ENCODE measurements at places on chromosomes 13 and 19.
A peak's percentile ranks its signal among the peaks of the same experiment; 100 is the strongest.

DNA sequence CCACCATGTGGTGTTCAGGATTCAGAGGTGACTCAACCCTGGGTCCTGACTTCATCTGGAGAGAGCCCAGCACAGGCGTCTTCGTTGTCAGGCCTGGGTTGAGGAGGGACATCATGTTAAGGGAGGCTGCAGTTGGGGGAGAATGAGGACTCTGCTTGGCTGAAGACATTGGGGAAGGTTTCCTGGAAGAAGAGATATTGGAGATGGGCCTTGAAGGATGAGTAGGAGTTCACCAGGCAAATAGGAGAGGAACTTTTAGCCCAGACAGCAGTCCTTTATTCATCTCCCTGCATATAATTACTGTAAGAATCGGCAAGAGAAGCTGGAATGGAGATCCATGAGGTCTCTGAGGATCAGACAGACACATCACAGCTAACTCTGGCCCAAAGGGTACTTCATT, 38.9 kb downstream of the VAV1 start:
- H3K27me3 ChIP-seq, result no peaks in the 10 kb centered on the region
- H3K27ac ChIP-seq, result no peak overlapping the region
- H3K36me3 ChIP-seq, result no peaks in the 10 kb centered on the region
- no peaks in the 10 kb centered on the region for H3K4me1 ChIP-seq
- no peak overlapping the region for H3K4me3 ChIP-seq
- DNase-seq, result no peak

GRCh38 chr19:32415246-32415645, 9.7 kb downstream of the DPY19L3 start:
- H3K4me1 ChIP-seq, result no peaks in the 10 kb centered on the region

DNA sequence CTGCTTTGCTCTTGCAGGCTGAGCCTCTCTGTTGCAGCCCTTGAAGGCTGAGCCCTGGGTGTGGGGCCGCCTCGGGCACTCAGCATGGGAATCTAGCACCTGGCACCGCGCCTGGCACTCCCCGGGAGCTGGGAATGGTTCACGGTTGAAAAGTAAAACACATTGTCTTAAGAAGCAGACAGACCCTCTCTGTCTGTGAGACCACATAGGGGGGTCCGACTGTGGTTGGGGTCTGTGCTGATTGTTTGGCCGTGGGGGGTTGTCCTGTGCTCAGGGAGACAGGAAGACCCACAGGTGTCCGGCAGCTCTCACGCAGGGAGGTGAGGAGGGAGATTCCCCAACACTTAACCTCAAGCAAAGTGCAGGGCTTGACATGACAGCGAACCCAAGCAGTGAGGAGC, 64.8 kb downstream of the SOX1 start:
- no peak overlapping the region for H3K27ac ChIP-seq
- DNase-seq, result no peak
- H3K27me3 ChIP-seq, result no peaks in the 10 kb centered on the region
- H3K4me3 ChIP-seq, result no peak overlapping the region
- H3K4me1 ChIP-seq, result no peaks in the 10 kb centered on the region

DNA sequence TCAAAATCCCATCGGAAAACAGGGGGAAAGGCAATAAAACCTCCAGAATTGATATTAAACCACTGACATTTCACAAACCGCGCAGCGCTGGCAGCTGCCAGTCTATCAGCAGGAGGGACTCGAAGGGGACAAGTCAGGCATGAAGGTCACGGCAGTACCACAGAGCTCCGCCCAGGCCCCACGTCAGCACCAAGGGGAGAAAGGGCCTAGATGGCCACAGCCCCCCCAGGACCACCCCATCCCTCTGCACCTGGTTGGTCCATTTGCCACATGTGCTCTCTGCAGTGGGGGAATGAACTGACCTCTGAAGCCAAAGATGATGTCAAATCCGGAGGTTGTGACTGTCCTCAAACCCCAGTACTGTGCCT, 9.5 kb upstream of the VSTM2B start:
- H3K4me1 ChIP-seq, result no peaks in the 10 kb centered on the region
- DNase-seq, result no peak
- no peak overlapping the region for H3K4me3 ChIP-seq

GRCh38 chr13:27170221-27170515, 1.4 kb downstream of the USP12 start:
- H3K27ac ChIP-seq, result peak overlapping the region; percentile 94
- H3K4me3 ChIP-seq, result peak overlapping the region; percentile 98
- peaks cover 41% of the 10 kb centered on the region for H3K4me1 ChIP-seq
- DNase-seq, result no peak
- H3K27me3 ChIP-seq, result no peaks in the 10 kb centered on the region

DNA sequence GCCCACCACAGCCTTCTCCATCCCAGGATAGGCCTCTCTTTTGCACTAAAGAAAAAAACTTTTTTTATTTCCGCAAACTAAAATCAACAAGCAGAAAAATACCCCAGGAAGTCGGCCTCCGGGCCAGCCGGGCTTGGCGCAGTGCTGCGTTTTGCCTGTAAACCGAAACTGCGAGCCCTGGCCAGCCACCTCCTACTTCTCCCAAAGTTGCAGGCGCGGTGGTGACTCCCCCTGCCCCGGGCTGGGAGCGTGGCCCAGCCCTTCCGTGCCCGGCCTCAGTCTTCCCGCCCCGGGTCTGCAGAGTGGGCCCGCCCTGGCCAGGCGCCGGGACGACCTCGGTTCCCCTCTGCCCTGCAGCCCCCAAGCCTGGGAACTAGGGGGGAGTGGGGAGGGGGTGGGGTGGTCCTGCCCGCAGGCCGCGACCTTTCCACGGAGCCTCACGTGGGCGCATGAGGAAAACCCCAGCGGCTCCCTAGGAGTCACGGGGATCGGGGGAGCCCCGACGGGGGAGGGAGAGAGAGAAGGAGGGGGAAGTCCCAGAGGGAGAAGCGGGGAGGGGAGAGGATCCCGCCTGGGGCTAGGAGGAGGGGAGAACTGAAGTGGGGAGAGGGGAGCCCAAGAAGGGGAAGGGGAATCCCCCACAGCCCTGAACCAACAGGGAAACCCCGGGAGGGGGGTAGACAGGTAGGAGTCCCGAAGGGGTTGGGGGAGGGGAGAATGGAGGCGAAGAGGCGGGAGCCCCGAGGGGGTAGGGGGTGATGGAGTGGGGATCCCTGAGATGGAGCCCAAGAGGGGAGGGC, 3.0 kb downstream of the GADD45B start:
- peak overlapping the region; percentile 85 for H3K27ac ChIP-seq
- no peaks in the 10 kb centered on the region for H3K36me3 ChIP-seq
- H3K4me1 ChIP-seq, result peaks cover 41% of the 10 kb centered on the region
- no peaks in the 10 kb centered on the region for H3K27me3 ChIP-seq

GRCh38 chr13:52652980-52653303, 306 bp downstream of the SUGT1 start:
- H3K27me3 ChIP-seq, result no peaks in the 10 kb centered on the region
- peak overlapping the region; percentile 75 for H3K4me3 ChIP-seq
- peaks cover 51% of the 10 kb centered on the region for H3K4me1 ChIP-seq
- peak overlapping the region; percentile 90 for H3K27ac ChIP-seq
- DNase-seq, result no peak
- no peaks in the 10 kb centered on the region for H3K36me3 ChIP-seq

DNA sequence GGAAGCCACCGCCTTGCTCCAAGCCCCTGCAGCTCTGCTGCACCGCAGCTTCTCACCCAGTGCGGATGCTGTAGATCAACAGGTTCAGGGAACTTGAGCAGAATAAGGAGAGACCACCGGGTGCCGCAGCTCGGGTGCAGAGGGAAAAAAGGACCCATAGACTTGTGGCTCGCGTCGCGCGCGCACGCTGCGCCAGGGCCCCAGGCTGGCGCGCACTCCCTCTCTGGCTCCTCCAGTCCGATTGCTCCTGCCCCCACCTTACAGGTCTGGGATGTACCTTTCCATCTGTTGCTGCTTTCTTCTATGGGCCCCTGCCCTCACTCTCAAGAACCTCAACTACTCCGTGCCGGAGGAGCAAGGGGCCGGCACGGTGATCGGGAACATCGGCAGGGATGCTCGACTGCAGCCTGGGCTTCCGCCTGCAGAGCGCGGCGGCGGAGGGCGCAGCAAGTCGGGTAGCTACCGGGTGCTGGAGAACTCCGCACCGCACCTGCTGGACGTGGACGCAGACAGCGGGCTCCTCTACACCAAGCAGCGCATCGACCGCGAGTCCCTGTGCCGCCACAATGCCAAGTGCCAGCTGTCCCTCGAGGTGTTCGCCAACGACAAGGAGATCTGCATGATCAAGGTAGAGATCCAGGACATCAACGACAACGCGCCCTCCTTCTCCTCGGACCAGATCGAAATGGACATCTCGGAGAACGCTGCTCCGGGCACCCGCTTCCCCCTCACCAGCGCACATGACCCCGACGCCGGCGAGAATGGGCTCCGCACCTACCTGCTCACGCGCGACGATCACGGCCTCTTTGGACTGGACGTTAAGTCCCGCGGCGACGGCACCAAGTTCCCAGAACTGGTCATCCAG, 964 bp downstream of the PCDH17 start:
- no peak for DNase-seq
- peaks cover 10% of the 10 kb centered on the region for H3K27me3 ChIP-seq
- peak overlapping the region; percentile 11 for H3K27ac ChIP-seq
- peaks cover 39% of the 10 kb centered on the region for H3K4me1 ChIP-seq

- no peaks in the 10 kb centered on the region for H3K4me1 ChIP-seq
- no peaks in the 10 kb centered on the region for H3K27me3 ChIP-seq
- no peaks in the 10 kb centered on the region for H3K36me3 ChIP-seq
These were observed 42.8 kb upstream of the SLC46A3 start for GRCh38 chr13:28761586-28761985.

- no peak overlapping the region for H3K27ac ChIP-seq
- H3K27me3 ChIP-seq, result no peaks in the 10 kb centered on the region
- DNase-seq, result no peak
- H3K36me3 ChIP-seq, result no peaks in the 10 kb centered on the region
These were observed 578.7 kb downstream of the DIAPH3 start for GRCh38 chr13:59584761-59585670.

DNA sequence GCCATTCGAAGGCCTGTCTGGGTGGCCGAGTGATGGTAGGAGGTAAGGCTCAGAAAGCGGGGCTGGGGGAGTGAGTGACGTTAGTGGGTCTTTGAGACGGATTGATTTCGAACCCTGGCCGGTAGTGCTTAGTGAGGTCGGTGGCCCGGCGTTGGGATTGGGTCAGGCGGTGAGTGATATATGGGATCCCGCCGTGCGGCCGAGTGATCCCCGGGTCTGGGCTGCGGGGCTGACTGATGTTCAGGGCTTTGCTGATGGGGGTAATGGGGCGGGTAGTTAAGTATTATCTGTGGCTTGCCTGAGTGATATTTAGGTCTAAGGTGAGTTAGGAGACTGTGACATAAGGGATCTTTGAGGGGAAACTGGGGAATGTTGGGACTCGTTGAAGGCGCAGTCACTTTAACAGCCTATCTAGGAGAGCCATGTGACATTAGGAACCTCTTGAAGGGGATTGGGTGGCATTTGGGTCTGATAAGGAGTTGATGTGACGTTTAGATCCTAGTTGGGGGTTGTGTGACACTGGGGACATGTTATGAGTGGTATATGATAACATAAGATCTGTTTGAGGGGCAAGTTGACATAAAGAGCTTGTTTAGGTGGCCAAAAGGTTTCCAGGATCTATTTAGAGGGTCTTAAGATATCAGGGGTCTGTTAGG, 543 bp downstream of the PSMC4 start:
- H3K36me3 ChIP-seq, result peaks cover 35% of the 10 kb centered on the region
- H3K27ac ChIP-seq, result peak overlapping the region; percentile 68
- peak overlapping the region; percentile 82 for H3K4me3 ChIP-seq
- H3K27me3 ChIP-seq, result no peaks in the 10 kb centered on the region
- peaks cover 25% of the 10 kb centered on the region for H3K4me1 ChIP-seq
- DNase-seq, result no peak

DNA sequence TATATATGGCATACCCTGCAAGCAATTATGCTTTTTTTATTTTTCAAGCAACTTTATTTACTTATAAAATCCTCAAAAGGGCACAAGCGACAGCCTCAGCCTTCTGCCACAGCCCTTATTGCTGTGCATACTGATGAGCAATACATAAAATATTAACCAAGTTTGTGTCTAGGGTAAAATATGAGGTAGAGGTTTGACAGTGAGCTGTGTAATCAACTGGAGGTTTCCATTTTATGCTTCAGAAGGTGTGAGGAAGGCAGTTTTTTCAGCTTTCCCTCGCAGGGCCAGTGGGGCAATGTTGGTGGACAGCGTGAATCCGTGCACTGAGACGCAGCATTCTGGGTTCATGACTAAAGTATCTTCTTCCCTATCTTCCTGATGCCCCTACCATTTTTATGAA, 310.4 kb downstream of the IRS2 start:
- no peaks in the 10 kb centered on the region for H3K36me3 ChIP-seq
- H3K27me3 ChIP-seq, result no peaks in the 10 kb centered on the region
- H3K4me1 ChIP-seq, result no peaks in the 10 kb centered on the region
- no peak overlapping the region for H3K4me3 ChIP-seq
- H3K27ac ChIP-seq, result no peak overlapping the region

DNA sequence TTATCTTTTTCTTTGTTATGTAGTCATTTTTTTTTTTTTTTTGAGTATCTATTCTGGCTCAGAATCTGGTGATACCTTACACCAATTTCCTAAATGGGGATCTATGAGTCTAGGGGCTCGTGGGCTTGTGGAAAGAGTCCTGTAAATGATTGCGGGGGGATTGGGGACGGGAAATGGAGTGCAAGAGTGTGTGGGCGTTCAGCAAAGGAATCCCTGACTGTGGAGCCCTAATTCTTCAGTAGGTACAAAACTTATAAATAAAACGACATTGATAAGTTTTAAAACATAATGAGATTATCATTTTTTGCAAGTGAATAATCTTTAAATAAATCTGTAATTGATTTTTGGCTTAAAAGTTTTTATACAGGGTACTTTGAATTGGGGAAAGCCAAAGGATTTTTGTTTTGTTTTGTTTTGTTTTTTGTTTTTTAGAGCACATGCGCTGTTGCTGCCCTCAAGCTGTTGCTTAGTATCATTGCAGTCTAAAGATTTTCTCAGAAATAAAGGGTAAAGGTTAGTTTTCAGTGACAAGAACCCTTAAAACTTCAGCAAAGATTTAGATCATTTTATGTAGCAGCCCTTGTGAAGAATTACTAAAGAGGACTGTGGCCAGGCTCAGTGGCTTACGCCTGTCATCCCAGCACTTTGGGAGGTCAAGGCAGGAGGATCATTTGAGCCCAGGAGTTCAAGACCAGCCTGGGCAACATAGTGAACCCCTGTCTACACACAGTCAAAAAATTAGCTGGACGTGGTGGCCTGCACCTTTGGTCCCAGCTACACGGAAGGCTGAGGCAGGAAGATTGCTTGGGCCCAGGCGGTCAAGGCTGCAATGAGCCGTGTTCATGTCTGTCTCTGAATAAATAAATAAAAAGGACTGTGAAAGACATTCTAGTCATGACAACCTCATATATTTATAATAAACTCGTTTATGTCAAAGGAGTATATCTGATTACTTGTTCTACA, 1.7 kb downstream of the ERCC5 start:
- peaks cover 29% of the 10 kb centered on the region for H3K4me1 ChIP-seq
- peak overlapping the region; percentile 91 for H3K27ac ChIP-seq
- DNase-seq, result no peak
- H3K27me3 ChIP-seq, result no peaks in the 10 kb centered on the region

DNA sequence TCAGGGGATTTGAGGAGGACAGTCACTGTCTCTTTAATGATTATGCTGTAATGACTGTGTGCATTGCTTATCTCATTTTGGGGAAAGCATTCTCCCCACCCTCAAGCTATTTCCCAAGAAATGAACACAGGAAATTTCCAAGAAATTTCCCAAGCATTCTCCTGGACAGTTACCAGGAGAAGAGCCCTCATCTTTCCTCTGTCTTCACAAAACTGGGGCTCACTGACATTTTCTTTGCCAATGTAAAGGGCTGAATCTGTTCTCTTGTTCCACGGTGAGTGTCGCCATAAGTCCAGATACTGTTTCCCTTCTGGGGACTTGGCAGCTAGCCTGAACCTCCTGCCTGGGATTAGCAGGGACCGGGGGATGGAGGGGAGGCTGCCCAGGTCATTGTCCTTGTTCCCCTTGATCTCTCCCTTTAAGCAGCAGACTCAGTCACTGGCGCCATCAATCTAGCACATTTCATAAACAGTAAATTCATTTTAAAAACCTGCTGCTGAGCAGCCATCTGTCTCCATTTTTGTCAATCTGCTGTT, 172.8 kb downstream of the DNAJC15 start:
- no peak for DNase-seq
- H3K4me1 ChIP-seq, result peaks cover 16% of the 10 kb centered on the region
- H3K4me3 ChIP-seq, result no peak overlapping the region
- no peaks in the 10 kb centered on the region for H3K27me3 ChIP-seq

Measured in vagina (tissue), 2 donors.